Activated CD4-positive, alpha-beta T cell treated with anti-CD3 and anti-CD28 coated beads, Interleukin-10, Interleukin-2, amounts not matched to agents 100 ng/mL and 50 ng/mL, durations not matched to agents 16 hours and 8 hours (primary cell): ENCODE measurements at places on chromosomes 11 and 22.

- no peak for DNase-seq
These were observed 89.7 kb downstream of the EFCAB6 start for GRCh38 chr22:43722444-43722843.

DNA sequence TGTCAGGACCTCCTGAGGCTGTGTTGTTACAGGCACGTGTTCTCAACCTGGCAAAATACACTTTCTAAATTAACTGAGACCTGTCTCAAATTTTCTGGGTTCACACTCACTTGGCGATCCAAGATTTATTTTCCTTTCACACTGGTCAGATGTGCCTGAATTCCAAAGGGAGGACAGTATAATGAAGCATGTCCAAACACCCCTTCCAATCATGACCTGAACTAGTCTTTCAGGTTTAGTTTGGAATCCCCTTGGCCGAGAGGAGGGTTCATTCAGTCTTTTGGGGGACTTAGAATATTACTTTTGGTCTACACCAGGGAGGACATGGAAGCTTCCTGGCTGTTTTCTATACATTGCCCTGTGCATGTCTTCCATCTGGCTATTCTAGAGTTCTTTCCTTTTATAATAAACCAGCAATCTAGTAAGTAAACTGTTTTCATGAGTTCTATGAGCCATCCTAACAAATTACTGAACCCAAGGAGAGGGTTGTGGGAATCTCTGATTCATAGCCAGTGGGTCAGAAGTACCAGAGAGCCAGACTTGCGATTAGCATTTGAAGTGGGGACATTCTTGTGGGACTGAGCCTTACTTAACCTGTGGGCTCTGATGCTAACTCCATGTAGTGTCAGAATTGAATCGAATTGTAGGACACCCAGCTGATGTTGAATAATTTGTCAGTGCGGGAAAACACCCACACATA lies 14.8 kb upstream of the TMEM216 start:
- no peak for DNase-seq

DNA sequence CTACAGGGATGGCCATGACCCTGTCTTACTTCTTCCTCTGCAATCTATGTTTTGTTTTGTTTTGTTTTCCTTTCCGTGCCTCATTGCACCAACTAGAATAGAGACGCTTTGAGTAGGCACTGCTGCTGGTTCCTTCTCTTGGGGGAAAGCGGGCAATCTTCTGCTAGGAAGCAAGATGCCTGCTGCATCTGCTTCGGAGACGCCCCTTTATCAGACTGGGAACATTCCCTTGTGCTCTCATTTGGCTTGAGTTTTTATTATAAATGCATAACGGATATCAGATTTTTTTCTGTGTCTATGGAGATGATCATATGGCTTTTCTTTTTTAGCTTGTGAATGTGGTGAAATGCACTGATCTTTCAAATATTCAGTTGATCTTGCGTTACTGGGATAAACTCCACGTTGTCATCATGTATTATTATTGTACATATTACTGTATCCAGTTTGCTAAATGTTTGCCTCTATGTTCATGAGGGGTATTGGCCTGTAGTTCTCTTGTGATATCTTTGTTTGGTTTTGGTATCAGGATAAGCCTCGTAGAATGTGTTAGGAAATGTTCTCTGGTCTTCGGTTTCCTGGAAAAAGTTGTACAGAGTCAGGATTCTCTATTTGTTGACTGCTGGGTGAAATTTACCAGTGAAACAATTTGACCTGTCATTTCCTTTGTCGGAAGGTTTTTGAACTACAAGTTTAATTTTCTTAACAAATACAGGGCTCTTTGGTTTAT lies 23.4 kb upstream of the KRTAP5-6 start:
- no peak for DNase-seq

- DNase-seq, result no peak
These were observed 14.9 kb downstream of the OR10D3 start for GRCh38 chr11:124197999-124198398.

DNA sequence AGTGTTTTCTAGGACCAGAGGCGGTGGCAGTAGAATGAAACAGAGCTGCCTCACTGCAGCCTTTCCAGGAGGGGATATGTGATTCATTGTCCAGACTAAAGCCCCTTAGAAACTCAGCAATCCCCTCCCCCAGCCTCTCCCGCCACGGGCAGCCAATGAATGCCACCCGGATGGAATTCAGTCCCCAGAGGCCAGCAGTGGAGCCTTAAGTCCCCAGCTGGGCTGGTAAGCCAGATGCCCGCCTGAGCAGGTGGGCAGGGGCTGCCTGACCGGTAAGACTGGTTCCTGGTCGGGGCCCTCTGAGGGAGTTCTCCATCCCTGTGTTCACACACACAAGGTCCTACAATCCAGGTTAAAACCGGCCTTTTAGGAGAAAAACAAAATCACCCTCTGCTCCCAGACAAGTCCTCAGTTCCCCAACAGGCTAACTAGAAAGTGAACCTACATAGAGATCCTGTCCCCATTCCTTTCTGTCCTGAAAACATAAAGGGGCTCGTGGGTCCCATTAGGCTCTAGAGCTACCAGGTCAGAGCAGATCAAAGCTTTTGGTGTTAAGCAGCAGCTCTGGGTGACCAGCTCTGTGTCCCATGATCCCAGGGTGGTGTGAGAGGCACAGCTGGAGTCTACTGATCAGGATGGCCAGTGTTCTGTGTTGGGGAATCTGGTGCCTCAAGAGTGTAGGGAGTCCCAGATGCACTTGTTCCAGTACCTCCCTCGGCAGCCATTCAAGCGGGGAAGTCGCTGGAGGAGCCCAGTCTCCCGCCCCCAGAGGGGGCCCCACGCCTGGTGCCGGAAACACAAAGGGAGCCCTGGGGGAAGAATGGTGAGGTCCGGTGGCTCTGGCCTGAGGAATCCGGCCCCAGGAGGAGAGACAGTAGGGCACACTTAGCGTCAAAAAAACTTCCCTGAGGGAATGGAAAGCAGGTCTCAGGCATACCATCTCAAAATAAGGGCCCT lies 2.6 kb downstream of the PATZ1 start:
- DNase-seq, result peak; percentile 50

- peak; percentile 30 for DNase-seq
These were observed 11.6 kb downstream of the MMP3 start for GRCh38 chr11:102831489-102832440.

GRCh38 chr11:60951904-60952741 lies at the start of gene SLC15A3:
TSS of gene SLC15A3 (minus strand) at chr11:60952176. CDS start at chr11:60951551, 625 bp downstream.
- no peak for DNase-seq

DNA sequence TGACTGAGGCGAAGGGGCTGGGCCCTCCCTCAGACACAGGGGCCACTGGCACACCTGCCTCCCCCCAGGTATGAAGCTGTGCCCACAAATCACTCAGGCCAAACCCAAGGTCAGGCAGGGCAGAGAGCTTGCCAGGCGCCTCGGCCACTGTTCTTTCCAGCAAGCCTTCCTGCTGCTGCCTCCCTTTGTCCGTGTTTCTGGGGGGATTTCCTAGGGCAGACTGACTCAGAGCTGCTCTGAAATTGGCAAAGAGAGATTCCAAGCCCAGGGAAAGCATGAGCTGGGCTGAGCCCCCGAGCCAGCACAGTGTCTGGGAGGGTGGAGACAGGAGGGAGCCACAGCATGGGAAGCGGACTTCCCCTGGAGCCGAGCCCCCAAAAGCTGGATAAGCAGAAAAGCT lies 33.2 kb downstream of the PPP2R1B start:
- DNase-seq, result no peak

DNA sequence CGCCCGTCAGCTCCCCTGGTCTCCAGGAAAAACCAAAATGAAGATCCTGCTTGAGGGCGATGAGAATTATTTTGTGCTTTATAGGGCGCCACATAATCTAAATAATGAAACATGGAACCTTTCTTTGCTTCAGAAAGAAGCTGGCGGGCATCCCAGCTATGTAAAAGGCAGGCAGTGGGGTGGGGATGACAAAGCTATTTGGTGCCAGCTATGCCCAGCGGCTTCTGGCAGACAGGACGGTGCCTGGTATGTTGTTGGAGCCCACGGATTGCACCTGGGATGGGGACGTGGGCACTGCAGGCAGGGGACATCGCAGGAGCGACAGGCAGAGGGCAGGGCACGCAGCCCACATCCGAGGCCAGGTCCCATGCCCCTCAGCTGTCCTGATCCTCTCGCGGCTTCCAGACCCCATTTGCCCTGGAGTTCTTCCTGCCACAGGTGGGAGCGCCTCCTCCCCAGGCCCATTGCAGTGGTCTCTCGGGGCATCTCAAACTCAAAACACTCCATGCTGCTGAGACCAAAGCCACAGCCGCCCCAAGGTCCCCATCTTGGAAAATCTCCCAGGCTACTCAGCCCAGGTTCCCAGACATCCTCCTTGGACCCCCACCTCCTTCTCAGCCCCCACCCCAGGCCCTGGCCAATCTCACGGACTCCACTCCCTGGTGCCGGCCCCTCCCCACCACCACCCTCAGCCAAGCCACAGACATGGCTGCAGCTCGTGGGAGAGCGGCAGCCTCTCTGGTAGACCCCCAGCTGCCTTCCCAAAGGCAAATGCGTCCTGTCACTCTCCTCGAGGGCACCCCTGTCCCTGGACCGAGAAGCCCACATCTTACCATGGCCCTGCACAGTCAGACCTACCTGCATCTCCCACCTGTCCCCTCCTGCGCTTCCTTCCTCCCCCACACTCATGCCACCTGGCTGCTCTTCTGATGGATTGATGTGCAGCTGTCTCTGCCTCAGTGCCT lies 45.7 kb downstream of the SHISAL1 start:
- DNase-seq, result no peak

DNA sequence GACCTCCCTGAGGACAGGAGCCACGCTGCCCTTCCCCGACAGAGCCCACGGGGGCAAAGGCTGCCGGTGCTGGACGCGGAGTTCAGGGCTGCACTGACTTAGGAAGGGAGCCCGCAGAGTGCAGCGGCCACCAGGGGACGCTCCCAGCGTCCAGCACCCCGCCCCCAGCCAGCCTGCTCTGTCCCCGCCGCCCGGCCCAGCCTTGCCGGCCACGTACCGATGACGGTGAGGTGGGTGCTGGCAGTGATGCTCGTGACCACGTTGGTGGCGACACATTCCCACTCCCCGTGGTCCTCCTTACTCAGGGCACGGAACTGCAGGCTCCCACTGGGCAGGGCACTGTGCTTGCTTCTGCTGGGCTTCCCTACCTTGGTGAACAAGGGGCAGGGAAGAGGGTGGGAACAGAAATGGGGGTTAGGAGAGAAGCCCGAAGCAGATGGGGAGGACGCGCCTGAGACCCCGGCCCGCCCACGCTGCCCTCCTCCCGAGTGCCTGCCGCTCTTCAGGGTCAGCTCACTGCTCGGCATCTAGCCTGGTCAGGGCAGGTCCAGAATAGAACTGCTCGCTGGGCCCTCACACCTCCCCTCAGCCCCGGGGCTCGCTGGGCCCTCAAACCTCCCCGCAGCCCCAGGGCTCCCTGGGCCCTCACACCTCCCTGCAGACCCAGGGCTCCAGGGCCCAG lies 25.9 kb downstream of the IGSF9B start:
- DNase-seq, result no peak

DNA sequence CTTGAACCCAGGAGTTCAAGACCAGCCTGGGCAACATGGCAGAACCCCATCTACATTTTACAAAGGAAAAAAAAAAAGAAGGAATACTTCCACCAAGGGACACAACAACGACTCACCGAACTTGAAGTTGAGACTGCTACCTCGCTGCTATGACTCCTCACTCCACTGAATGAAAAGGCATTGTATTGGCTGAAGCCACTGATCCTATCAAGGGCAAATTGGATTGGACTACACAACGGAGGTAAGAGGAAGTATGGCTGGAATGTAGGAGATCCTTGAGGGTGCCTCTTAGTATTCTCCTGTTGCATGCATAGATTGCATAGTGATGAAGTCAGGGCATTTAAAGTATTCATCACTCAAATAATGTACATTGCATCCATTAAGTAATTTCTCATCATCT lies 97.9 kb downstream of the CWF19L2 start:
- no peak for DNase-seq

- DNase-seq, result no peak
These were observed 147.4 kb downstream of the TRIM29 start for GRCh38 chr11:119990309-119991021.

DNA sequence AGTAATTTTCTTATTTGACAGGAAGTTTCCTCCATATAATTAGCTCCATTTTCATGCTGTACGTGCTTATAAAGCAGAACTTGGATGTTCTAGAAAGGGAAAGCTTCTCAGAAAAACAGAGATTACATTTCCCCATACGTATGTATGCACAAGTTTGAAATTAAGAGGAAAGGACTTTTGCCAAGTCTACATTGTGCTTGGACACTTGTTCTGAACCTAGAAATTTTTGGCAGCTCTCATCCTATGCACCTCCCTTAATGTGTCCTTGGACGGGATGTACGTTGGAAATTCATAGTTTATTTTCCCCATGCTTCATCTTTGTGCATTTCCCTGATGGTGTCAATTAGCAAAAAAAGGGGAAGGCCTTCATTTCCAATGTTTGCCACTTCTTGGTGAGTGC lies 322.7 kb downstream of the BLID start:
- no peak for DNase-seq

DNA sequence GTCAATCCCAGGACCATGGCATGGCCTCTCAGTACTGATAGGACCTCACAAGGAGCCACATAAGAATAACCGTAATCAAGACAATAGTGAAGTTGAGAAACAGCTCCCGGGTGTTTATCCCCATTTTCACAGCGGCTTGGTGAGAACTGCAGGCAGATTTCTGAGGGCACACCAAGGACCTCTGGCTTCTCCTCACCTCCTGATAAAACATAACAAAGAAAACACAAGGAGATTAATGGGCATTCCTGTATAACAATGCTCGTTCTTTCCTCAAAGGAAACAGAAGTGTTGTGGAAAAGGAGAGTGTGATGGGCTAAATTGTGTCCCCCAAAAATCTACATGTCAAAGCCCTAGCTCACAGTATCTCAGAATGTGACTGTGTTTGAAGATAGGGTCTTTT lies 4.0 kb downstream of the SLN start:
- DNase-seq, result no peak

- DNase-seq, result no peak
These were observed 495.5 kb downstream of the TBC1D22A start for GRCh38 chr22:47257976-47258375.

DNA sequence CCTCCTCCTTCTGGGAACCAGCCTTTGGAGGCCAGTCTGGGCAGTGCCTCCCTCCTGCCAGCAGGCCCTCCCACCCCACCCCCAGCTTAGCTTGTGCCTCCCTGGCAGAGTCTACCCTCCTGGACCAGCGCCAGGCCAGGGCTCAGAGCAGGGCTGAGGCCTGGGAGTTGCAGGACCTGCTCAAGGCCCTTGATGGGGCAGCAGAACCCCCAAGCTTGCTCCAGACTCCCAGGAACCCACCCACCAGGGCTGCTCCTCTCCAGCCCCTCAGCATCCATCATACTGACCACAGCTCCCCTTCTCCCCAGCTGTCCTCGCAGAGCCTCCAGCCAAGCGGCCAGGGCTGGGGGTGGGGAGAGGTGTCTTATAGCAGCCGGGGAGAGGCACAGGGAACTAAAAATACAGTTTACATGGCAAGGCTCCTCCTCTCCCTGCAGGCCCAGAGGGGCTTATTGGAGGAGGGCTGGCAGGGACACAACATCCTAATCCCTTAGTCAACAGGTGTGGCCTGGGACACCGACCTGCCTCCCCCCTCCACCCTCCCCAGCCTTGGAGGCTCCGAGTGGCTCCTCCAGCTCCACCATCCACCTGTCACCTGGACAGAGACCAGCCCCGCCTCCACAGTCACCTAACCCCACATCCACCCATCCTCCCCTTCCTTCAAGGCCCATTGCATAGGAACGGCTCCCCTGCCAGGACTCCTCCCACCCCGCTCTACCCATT lies 5.2 kb upstream of the MB start:
- DNase-seq, result no peak
